ENCODE measurements at places on chromosomes 11 and 22.

GRCh38 chr11:30488304-30488998, 97.7 kb downstream of the MPPED2 start:
- DNase-seq: peak; percentile 92

- peak; percentile 43 for DNase-seq
Measured at GRCh38 chr22:30426388-30427353, 1.1 kb downstream of the MTFP1 start.

DNA sequence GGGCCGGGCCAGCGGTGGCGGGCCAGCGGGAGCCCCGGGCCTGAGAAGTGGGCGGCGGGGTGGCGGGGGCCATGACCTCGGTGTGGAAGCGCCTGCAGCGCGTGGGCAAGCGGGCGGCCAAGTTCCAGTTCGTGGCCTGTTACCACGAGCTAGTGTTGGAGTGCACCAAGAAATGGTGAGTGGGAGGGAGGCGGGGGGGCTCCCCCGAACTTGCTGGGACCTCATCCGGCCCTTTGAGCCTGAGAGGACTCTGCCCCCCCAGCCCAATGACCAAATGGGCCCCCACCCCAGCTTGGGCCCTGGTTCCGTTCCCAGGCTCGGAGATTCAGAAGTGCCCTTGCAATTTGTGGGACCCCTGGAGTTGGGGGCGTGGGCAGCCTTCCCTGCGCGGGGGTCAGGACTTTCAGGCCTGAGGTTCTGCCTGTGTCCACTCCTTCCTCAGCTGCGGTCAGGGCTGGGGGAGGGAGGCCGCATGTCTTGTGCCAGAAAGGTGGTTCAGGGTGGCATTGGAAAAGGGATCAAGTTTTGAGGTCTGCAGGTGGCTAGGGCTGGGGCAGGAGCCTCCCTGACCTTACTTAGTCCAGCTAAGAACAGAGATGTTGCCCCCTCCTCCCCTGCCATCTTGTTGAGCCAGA, 496 bp downstream of the EHBP1L1 start:
- no peak for DNase-seq

DNA sequence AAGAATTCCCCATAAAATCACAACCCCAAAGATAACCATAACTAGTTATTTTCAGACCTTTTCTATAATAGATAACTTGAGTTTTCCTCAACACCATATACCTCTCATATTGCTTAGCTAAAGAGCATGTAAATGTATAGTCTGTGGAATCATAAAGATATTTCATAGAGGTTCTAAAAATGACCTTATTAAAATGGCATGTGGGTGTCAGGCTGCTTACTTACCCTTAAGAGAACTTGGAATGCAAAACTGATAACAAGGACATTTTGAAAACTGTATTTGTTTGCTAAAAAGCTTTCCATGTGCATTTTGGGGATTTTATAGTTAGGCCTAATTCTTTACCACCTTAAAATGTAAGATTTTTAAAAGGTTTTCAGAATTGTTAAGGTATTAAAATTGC, 4.7 kb downstream of the SIK2 start:
- no peak for DNase-seq

DNA sequence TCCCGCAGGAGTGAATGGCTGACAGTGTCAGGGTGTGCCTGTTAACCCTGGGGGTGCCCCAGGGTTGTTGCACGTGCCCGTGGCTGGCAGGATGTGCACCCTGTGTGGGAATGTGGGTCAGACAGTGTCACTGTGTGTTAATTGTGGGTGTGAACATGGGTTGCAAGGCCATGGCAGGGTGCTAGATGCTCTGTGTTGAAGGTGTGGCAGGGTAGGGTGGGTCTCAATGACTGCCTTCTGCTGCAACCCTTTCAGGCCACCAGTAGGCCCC, 8.3 kb downstream of the RIN1 start:
- no peak for DNase-seq

DNA sequence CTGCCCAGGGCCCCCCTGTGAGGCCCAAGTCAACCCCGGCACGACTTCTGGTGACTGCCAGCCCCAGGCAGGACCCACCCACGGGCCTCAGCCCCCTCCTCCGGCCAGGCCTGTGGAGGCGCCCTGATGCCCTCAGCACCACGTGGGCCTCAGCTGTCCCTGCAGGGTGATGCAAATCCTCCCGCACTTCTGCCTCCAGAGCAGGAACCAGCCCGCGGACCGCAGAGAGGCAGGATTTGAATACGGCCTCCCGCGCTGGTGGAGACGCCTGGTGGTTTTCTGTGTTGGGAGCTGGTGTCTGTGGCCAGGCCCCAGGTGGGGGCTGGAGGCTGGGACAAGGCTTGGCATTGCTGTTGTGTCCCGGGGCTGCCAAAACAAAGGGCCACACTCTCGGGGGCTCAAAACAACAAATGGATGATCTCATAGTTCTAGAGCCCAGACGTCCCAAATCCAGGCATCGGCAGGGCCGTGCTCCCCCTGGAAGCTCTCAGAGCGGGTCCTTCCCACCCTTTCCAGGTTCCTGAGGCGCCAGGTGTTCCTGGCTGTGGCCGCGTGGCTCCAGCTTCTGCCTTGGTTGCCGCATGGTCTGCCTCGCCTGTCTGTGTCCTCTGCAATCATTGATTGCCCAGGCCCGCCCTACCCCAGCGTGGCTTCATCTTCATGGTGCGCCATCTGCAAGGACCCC, 19.4 kb downstream of the TRPM5 start:
- DNase-seq: no peak

DNA sequence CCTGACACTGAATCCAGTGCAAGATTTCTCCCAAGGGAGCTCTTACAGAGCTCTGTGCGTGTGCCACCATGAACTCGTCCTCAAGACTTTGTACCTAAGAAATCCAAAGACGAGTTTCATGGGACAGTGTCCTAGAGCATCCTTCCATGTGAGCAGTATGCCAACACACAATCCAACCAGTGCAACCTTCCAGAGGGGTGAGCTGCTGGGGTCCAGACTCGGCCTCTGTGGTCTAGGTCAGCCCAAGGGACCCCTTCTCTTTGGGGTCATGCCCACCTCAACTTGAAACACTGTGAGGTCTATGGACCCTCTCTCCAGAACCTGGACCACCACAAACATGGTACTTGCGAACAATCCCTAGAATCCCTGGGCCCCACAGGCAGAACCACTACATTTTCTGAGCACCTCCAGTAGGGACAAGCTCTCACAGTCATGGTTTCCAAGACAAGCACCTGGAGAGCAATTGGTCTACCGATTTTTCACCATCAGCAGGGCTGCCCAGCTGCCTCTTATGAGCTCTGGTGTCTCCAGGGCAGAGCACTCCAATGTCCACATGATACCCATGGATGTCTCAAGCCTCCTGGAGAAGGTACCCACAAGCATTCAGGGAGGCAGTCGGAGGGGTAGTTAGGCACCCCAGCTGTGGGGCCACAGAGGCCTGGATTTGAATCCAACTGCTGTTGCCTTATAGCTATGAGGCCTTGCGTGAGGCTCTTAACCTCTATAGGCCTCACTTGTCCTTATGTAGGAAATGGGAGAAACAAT, 7.7 kb downstream of the CHST1 start:
- DNase-seq: no peak

DNA sequence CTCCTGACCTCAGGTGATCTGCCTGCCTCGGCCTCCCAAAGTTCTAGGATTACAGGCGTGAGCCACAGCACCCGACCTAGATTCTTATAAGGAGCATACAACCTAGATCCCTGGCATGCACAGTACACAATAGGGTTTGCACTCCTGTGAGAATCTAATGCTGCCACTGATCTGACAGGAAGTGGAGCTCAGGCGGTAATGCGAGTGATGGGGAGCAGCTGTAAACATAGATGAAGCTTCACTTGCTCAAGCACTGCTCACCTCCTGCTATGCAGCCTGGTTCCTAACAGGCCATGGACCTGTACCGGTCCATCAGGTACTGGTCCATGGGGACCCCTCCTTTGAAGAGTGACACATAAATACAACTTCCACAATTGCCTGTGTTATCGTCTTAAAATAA, 44.8 kb upstream of the EIF3M start:
- DNase-seq: no peak

DNA sequence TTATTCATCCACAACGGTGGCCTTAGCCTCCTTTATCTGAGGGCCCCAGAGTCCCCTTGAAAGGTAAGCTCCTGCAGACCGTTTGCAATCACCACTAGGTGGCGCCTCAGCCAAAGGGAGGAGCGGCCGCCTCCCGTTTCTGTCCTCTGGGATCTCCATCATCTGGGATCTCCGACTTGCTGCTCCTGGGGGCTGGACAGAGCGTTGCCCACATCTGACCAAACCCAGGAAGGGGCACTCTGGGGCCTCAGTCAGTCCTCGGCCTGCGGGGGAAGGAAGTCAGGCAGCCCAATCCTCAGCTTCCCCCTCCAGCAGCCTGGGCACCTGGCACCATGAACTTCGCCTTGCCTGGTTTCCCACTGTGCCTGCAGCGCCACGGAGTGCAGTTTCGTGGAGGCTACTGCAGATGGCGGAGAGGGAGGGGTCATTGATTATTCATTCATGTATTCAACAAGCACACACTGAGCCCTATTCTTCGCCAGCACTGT, 23.5 kb downstream of the TP53I11 start:
- DNase-seq: peak; percentile 84

DNA sequence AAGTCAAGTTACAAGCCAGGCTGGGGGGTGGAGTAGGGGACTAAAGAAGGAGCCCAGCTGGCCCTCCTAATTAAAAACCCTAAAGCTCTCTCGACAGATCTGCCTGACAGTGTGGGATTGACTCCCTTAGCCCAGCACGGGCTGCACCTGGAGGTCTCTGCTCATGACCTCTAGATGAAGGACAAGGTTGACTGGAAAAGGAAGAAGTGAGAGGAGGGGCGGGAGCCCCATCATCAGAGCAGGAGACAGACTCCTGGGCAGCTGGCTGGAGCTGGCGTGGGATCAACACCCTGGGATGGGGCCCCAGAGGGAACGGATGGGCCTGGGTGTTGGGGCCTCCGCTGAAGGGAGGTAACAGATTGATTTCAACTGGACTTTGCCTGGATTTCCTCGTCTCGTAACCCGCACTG, 46.1 kb downstream of the RPUSD4 start:
- peak; percentile 41 for DNase-seq

GRCh38 chr22:38762551-38762983, 6.8 kb upstream of the SUN2 start:
- no peak for DNase-seq

- no peak for DNase-seq
Measured at GRCh38 chr22:21591695-21592094, 24.2 kb downstream of the UBE2L3 start.

DNA sequence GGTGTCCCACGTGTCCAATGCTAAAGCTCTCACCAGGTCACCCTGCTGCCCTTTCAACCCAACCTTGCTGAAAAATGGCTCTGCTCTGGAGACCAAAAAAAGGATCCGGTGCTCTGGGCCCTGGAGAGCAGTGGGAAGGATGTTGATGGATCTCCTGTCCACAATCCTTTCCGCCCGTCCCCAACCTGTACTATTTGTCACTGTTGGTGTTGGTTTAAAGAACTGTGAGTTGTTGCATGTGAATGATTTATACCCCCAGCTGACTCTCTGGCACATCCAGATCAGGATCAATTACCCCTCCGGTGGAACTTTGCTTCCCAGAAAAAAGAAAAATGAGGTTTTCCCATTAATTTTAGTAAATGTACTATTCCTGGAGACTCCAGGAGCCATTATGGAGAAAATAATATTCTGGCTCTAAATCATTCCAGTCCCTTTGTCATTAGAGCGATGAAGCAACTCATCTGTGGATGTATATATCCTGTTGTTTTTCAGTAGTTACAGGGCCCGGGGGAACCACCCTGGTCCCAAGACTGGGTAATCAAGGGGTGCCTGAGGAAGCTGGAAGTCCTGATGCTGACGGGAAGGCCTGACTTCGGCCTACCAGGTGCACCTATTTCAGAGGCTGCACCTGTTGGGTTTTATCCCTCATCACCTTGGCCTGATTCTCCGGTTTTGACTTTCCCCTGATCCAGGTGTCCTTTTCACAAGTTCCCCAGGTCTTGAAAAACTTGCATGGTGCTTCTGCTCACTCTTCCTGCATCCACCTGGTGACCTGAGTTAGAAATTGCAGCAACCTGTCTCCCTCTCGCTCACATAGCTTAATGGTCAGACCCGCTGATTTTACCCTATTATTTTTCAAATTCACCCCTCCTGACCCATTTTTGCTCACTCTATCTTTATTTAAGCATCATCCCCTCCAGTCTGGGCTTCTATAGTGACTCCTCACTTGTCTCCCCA, 209.2 kb upstream of the SEZ6L start:
- DNase-seq: no peak

DNA sequence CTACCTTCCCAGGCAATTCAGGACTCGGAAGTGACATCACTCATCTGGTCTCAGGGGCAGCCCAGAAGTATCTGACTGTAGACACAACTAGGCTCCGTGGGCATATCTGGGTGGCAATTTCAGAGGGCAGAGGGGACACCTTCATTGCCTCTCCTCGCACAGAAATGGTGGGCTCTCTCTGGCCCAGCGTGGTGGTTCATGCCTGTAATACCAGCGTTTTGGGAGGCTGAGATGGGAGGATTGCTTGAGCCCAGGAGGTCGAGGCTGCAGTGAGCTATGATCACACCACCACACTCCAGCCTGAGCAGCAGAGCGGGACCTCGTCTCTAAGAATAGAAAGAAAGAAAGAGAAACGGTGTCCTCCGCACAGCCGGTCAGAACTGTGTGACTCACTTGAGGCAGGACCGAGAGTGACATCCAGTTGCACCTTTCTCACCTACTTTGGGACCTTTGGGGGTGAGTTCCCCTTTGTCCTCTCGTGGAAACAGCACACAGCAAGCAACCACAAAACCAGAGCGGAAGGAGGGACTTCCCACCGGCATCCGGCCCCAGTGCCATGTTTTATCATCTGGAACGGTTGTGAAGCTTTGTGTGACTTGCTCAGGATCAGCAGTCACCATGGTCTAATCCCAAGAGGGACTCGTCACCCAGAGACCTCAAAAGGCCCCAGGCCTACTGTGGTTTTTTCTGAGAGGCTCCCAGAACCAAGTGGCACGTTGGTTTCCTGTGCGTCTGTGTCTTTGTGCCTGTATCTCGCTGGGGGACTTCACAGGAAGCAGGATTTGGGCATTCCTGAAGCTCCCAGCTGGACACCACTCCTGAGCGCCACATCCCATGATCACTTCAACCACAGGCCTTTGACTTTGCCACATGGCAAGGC, 38.4 kb upstream of the EMID1 start:
- DNase-seq: no peak

- peak; percentile 79 for DNase-seq
Measured at GRCh38 chr11:73625696-73626318, 20.6 kb upstream of the PLEKHB1 start.

- DNase-seq: peak; percentile 75
Measured at GRCh38 chr11:64285885-64286800, 495 bp downstream of the GPR137 start.

GRCh38 chr22:22022947-22023534, 40.5 kb upstream of the TOP3B start:
- no peak for DNase-seq

GRCh38 chr11:31822927-31823643, 12.0 kb upstream of the PAX6 start:
- no peak for DNase-seq

DNA sequence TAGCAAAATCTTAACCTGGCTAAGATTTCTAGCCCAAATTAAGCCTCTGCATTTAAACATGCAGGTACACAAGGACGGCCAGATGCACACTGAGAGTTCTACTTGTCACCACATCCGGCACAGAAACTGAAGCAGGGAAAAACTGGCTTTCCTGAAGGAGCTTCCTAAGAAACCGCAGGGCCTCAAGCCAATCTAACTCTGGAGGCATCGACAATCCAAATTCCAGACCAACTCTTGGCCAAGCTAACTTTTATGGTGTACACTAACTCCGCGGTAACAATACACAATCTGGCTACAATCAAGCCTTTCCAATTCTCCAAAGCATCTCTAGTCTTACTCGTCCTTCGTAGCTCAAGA, 1.2 kb downstream of the MSANTD2 start:
- DNase-seq: no peak
